ENCODE measurements at places on chromosomes 2 and 18.
A peak's percentile ranks its signal among the peaks of the same experiment; 100 is the strongest.

DNA sequence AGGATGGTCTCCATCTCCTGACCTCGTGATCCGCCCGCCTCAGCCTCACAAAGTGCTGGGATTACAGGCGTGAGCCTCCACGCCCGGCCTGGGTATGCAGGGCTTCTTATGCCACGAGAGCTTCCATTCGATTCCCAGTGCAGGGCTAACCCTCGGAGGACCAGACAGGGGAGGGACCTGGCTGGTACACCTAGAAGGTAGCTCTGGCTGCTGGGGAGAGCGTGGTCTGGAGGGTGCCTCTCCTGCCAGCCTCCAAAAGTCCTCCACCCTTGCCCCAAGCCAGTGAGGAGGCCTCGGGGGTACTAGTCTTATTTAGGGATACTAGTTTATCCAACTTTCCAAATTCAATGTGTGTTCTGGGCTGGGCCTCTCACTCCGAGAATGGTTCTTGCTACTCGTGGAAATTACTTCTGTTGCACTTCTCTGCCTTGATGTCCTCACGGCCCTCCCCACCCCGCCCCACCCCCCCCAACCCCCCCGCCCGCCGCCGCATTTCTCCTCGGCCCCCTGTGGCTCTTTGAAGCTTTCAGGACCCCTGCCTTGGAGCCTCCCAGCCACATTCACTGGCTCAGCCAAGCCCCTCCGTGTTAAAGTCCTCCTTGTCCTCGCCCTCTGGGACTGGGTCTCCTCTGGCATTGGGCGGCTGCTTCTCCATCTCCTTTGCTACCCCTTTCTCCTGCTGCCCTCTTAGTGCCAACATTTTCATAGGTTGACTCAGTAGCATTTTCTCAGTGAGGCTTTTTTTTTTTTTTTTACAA is 143.0 kb upstream of the EPAS1 start:
- DNase-seq, result no peak

- DNase-seq, result no peak
Measured at GRCh38 chr2:45833301-45833967, 182.0 kb downstream of the PRKCE start.

GRCh38 chr2:222423632-222424275 is 589 bp upstream of the SGPP2 start:
- peak; percentile 44 for DNase-seq

DNA sequence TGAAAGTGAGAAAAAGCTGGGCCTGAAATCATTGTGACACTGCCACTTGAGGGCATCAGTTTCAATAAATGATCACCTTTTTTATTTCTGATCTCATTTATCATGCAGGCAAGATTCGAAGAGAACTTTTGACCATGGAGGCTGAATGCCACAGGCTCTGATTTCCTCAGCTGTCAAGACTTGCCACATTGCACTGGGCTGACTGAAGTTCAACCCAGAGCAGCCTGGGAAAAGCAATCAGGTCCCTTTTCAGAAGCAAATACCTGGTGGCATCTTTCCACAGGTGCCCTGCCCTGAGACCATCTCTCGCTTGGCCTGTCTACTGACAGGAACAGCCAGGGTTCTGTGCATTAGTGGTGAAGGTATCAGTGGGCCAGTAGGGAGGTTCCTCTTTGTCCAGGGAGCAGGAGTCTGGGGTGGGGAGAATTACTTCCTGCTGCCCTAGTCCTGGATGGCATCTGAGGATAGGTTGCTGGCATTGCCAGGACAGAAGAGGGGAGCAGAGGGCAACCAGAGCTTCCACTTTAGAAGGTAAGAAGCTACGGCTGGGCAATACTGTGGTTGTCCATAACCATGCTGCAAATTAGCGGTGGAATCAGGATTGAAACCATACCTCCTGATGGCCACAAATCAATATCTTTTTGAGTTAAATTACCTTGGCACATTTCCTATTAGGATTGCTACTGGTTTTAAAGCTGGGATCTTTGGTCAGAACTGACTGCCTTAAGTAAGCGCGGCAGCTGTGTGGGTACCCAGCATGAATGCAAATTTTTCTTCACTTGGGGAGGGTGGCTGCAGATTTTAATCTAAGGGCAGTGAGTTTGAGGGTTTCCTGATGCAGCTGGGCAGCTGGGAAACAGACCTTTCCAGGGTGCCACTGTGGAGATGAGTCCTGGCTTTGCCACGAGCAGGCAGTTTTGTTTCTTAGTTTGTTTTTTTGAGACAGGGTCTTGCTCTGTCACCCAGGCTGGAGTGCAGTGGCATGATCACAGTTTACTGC is 394.5 kb downstream of the ALK start:
- DNase-seq, result no peak

- DNase-seq, result no peak
Measured at GRCh38 chr2:3954261-3954660, 250.9 kb downstream of the DCDC2C start.

DNA sequence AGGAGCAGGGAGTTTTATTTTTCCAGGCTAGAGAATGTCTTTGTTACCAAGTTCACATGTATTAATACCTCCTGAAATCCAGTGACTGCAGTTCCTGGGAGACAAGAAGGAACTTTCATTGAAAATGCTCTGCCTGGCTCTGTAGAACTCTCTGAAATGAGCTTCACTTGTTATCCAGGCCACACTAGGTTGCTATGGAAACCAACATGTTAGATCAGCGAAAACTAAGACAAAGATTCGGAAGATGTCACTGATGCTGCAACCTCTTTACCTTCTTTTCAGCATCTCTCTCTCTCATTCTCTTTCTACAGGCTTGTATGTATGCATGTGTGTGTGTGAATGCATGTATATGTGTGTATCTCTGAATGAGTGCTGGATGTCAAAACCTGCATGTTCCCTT is 218.5 kb downstream of the TRIB2 start:
- DNase-seq, result no peak

GRCh38 chr18:79067611-79068010 is 1.6 kb upstream of the ATP9B start:
- no peak for DNase-seq

All from stimulated activated CD4-positive, alpha-beta T cell treated with anti-CD3 and anti-CD28 coated beads, Interleukin-1b, Interleukin-23, amount 100 ng/mL, for 24 hours (primary cell).